ENCODE measurements at places on chromosomes 6 and 20.

DNA sequence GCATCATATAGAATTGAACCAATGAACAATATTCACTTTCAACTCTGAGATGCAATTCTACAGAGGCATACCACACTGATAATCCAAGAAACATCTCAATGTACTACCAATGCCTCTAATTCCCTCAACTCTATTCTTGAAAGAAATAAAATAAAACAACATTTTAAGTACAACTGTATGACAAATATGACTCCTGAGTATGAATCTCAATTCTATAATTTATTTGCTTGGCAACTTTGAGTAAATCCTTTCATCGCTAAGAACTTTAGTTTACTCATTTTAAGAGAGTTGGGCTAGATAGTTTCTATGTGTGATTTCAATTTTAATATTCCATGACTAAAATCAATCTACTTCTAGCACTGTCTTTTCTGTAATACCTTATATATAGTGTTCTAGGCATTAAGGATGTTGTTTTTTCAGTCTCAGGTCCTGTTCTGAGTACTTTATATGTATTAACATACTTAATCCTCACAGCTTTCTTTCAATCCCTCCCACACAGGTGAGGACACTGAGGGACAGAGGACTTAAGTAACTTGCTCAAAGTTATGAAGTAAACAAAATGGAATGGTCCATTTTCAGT, 33.4 kb downstream of the GOPC start:
- no peak for DNase-seq

DNA sequence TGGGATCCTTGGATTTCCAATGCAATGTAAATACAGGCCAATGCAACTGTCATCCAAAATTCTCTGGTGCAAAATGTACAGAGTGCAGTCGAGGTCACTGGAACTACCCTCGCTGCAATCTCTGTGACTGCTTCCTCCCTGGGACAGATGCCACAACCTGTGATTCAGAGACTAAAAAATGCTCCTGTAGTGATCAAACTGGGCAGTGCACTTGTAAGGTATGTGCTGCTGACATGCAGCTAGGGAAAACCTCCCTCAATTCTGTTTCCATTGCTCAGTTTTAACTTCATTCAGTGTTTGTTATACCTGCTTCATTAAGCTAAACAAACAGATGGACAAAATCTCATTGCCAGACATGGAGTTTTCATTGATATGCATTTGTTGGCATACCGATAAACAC, 397.1 kb downstream of the ARHGAP18 start:
- DNase-seq = no peak

DNA sequence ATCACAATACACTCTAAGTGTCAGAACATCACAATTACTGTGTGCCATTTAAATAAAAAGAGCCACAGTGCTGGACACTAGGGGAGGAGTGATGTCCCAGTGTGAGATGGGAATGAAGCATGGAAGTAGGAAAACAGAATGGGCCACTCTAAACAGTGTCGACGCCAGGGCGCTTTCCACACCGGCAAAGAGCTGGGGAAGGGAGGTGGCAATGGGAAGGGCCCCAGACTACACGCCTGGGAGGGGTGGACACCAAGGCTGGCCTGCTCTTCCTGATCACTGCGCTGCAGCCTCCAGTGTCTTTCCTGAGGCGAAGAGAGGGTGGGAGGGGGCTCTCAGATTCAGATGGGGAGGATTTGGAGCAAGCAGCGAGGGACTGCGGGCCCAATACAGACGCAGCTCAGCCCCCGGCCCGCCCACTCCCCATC, 75.9 kb downstream of the ERMARD start:
- no peak for DNase-seq

DNA sequence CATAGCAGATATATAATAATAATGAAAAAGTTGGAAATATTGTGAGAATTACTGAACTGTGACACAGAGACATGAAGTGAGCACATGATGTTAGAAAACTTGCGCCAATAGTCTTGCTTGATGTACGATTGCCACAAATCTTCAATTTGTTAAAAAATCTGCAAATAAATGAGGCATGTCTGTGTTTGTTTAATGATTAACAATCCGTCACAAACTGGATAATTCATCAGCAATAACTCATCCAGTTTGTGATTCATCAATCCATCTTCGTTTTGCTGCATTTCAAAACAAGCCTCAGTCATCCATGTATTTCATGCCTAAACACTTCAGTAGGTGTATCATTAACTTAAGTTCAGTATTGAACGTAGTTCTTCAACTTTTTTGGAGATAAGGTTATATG, 25.5 kb upstream of the SMIM26 start:
- no peak for DNase-seq

- no peak for DNase-seq
These were observed 176.7 kb upstream of the RSPO3 start for GRCh38 chr6:126941751-126942150.

DNA sequence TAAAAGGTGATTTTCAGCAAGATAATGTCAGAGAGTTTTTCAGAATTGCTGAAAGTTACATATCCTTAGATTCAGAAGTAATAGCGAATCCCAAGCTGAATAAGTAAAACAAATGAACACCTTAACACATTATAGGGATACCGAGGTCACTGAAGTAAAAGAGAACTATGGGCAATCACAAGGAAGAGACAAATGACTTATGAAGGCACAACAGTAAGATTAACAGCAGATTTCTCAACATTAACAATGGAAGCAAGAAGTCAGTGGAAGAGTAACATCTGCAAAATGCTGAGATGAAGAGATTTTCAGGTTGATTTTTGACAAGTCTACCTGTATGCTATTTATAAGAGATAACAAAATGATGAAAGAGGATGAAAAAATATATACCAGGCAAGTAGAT, 86.1 kb upstream of the EZR start:
- DNase-seq = no peak

GRCh38 chr6:2546901-2547300, 203.8 kb downstream of the MYLK4 start:
- DNase-seq = no peak

- no peak for DNase-seq
These were observed 12.9 kb upstream of the SLC22A7 start for GRCh38 chr6:43284991-43285781.

DNA sequence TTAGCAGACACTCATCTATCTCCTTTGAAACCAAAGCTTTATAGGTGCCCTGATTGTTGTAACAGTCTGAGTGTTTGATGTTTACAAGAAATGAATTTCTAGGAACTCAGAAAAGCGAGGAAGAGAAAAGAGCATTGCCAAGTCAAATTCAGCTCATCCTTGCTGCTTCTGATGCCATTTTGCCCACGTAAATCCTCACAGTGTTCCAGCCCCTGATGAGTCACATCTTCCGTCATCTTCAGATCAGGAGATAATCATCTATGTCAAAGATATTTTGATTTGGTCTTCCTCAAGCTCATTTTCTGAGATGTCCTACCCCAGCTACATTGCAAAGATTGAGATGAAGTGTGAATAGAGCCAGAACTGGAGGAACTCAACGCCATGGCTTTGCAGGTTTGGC, 426.2 kb downstream of the BMP2 start:
- no peak for DNase-seq

DNA sequence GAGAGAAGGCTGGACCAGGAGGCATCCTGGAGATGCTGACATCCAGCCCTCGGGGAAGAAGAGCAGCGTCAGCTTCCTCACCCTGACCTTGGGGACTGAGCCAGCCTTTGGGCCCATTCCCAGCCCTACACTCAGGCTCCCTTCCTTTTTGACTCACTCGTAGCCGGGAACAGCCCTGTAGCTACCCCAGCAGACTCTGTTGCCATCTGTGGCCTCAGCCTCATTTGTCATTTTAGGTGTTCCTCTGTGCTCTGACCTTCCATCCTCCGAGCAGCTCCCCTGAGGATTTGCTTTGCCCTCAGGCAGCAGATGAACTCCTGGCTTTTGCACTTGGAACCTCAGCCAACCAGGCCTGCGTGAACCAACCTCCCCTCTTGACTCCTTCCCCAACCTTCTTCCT, 67.5 kb downstream of the ELOVL2 start:
- no peak for DNase-seq

DNA sequence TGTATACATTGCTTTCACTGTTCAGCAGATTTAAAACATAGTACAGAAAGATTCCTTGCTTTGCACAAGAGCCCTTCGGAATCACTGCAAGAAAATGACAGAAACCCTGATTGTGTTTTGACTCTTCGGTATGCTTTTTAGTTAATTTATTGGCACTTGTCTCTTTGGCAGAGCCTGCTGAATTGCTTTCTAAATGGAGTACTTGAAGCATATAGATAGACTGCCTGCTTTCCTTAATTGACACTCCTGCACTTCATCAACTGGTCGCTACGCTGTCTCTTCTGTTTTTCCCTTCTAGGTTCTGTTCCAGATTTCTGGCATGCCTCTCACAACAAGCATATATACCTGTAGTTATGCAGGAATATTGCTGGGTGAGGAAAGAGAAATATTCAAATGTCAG, 22.4 kb upstream of the RBM24 start:
- DNase-seq = no peak

DNA sequence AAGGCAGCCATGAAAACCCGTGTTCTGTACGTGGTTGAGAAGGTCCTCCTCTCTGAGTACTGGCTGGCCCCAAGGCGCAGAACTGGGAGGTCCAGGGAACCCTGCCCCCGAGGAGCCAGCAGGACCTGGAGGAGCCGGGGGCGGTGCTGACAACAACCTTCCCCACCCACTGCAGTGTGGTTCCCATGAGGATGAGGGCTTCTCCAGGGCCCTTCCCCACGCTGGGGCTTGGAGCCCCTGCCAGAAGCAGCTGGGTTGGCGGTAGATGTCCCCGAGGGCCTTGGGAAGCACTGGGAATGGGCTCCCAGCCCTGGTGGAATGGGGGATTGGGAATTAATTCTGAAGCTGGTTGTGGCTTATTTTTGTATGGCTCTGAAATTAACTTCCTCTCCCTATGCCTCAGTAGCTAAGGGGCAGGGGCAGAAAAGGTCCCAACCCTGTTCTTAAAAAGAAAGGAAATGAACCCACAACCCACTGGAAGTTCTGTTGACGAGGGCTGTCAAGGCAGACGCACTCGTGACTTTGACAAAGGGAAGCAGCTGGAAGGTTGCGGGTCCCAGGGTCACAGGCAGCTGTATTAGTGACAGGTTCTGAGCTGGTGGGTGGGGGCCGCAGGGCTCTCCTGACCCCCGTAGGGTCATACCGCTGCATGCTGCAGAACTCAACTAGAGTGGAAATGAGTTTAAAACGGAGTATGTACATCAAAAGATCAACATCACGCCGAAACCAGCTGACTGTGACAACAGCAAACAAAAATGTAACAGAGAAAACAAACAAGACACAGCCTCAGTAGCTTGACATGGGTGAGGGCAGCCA, 13.9 kb upstream of the HELZ2 start:
- DNase-seq = no peak

- no peak for DNase-seq
These were observed 20.8 kb downstream of the C20orf173 start for GRCh38 chr20:35508493-35509218.

DNA sequence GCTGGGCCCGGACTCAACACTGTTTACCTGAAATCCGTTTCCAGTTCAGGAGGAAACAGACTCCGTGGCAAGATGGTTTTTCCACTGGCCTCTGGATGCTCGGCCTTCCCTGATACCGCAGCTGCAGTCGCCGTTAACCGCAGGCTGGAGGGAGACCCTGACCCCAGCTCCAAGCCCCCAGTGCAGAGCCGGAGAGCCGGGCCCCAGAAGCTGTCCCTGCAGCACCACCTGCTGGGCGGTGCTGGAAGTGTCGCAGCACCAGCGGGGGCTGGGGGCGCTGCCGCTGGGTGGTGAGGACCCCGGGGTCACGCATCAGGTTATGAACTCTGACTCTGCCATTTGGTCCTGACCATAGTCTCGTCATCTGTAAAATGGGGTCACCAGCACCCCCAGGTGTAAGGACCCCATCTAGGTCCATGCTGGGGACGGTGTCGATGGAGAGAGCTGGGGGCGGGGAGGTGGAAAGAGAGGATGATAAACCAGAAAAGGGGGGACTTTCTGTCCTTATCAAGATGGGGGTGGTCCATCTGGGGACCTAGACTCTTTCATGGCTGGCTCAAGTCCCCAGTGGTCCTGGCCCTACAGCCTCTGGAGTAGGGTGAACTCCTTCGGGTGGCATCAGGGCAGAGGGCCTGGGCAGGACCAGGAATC, 20.8 kb upstream of the CHRNA4 start:
- DNase-seq = no peak

DNA sequence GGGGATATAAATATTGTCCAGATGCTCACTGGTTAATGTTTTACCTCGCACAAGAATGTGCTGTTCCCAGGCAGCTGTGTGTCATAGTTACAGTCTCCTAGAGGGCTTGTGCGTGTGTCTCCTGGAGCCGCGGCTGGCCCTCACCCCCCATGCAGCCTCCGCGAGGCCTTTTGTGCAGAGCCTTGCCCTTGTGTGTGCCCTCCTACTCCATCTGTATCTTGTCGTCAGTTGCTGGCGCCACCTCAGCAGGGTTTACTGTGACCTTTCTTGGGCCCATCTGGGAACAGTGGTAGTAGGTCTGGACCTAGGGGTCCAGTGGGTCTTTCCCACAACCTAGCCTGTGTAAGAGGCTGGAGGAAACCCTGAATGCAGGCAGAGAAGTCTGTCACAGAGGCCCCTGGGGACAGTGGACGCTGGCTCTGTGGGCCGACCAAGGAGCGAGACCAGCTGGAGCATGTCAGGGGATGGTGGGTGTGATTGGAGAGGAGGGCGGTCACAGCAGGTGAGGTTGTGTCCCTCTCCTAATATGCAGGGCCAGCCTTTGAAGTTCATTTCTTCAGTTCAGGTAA, 35.2 kb downstream of the PPP1R14C start:
- DNase-seq = no peak

DNA sequence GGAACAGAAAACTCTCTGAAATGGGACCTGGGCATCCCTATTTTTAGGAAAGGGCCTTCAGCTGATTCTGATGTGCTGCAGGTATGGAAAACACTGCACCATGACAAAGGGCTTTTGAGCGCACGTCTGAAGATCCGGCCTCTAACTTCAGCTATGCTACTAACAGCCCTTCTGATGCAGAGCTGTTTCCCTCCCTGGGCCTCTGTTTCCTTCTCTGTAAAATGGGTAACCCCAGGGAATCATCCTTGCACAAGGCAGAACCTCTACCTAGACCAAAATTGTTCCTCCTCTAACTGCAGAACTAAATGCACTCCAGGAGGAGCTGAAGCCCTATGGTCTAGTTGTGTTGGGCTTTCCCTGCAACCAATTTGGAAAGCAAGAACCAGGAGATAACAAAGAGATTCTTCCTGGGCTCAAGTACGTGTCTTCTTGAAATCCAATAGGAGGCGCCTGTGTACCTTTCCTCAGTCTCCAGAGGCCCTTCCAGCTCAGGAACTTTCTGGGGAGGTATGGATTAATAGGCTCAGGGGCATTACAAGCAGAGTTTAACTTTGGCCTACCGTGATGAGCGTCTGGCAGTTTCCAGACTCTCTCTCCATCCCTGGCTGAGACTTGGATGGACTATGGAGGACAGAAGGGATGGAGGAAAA, 5.9 kb downstream of the GPX5 start:
- DNase-seq = no peak

- no peak for DNase-seq
These were observed 115.3 kb upstream of the ID4 start for GRCh38 chr6:19721766-19722377.

- DNase-seq = no peak
These were observed 2.9 kb downstream of the SIRPB1 start for GRCh38 chr20:1616858-1617434.

- no peak for DNase-seq
These were observed 113.3 kb upstream of the CDYL start for GRCh38 chr6:4662886-4663285.

GRCh38 chr20:1783245-1783644, 112.0 kb upstream of the SIRPA start:
- DNase-seq = no peak
